ENCODE measurements at places on chromosomes 1 and 21. TPM values are rescaled to one million over a fixed set of nuclear protein-coding genes. Genes with fewer than 3 reads are reported as not detected.

Gene TEDDM1
- not detected for total RNA-seq

Gene IGFN1
- total RNA-seq: not detected

Gene FAM151A
- not detected for total RNA-seq

Gene C8B
- not detected for total RNA-seq

Gene GALNT2
- total RNA-seq: 57.1 TPM

Gene BCL10
- total RNA-seq: 18.5 TPM

Gene FCRL4
- not detected for total RNA-seq

Gene OR2M7
- not detected for total RNA-seq

Gene ASPM
- total RNA-seq: 57.6 TPM

Gene A3GALT2
- total RNA-seq: not detected

Gene SLC9C2
- not detected for total RNA-seq

Gene PLA2G2D
- total RNA-seq: not detected

Gene LRRC53
- total RNA-seq: not detected

Gene ADAMTS5
- 0.40 TPM for total RNA-seq

Gene TIE1
- total RNA-seq: 2.2 TPM

Gene POFUT2
- total RNA-seq: 39.5 TPM

Gene MPZ
- 51.3 TPM for total RNA-seq

Gene VWA5B1
- 0.30 TPM for total RNA-seq

Gene DIO1
- total RNA-seq: not detected

Gene SLAMF6
- total RNA-seq: not detected

Gene AK2
- total RNA-seq: 135 TPM

Gene S100A13
- total RNA-seq: 33.7 TPM

Gene KCNJ9
- 0.11 TPM for total RNA-seq

Gene TMEM125
- total RNA-seq: 0.14 TPM

Gene ARMH1
- 5.9 TPM for total RNA-seq

Gene PLPP3
- total RNA-seq: 21.2 TPM

Gene INSRR
- total RNA-seq: not detected

Gene OR2L3
- not detected for total RNA-seq

Gene MR1
- total RNA-seq: not detected

Gene MATN1
- total RNA-seq: 0.54 TPM

Gene LCE3B
- total RNA-seq: not detected

Gene BSND
- not detected for total RNA-seq

Gene GOLPH3L
- 17.3 TPM for total RNA-seq

Gene SPRR2F
- not detected for total RNA-seq

Gene PKP1
- total RNA-seq: not detected

Gene CR1L
- total RNA-seq: not detected

Gene PADI2
- total RNA-seq: 0.16 TPM

Gene RGL1
- total RNA-seq: 13.3 TPM

Gene SMG5
- 122 TPM for total RNA-seq

Gene IRF6
- total RNA-seq: not detected

Gene LIN28A
- 455 TPM for total RNA-seq

Gene IL19
- not detected for total RNA-seq

Gene ACOT11
- 2.7 TPM for total RNA-seq

Gene CFHR3
- 0.86 TPM for total RNA-seq

Gene CR2
- not detected for total RNA-seq

Gene CLCA2
- total RNA-seq: not detected

Gene CYP4A22
- not detected for total RNA-seq

Gene PRDX6
- total RNA-seq: 230 TPM

Gene REN
- not detected for total RNA-seq

Gene GBP7
- not detected for total RNA-seq

Gene PRDM16
- 11.7 TPM for total RNA-seq

Gene OR6K2
- not detected for total RNA-seq

Gene NPHS2
- not detected for total RNA-seq

Gene IFI44L
- 0.05 TPM for total RNA-seq

Gene FAM163A
- not detected for total RNA-seq

Gene PPIAL4G
- not detected for total RNA-seq

Gene LCA5L
- 1.2 TPM for total RNA-seq

Gene WNT2B
- 1.5 TPM for total RNA-seq
